Thyroid gland (tissue), 4 donors: ENCODE measurements at places on chromosomes 12 and 14.

DNA sequence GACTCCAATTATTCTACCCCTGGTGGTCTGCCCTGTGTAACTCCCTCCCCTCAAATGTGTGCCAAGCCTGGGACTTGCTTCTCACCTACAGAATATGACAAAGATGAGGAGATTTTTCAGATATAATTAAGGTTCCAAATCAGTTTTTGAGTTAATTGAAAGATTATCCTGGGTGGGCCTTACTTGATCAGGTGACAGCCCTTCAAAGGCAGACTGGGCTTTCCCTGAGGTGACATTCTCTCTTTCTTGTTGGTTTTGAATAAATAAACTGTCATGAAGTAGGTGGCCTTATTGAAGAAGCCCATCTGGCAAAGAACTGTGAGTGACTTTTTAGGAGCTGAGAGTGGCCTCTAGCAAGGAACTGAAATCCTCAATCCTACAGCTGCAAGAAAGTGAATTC, 106.0 kb downstream of the BRMS1L start:
- H3K4me1 ChIP-seq = no peaks in the 10 kb centered on the region
- no peaks in the 10 kb centered on the region for H3K27me3 ChIP-seq
- no peak overlapping the region for H3K27ac ChIP-seq
- H3K4me3 ChIP-seq = no peak overlapping the region
- DNase-seq = no peak

- H3K27me3 ChIP-seq = no peaks in the 10 kb centered on the region
- no peaks in the 10 kb centered on the region for H3K36me3 ChIP-seq
- H3K4me1 ChIP-seq = peaks cover 16% of the 10 kb centered on the region
Measured at GRCh38 chr14:91349481-91350074, 68.0 kb downstream of the CCDC88C start.

DNA sequence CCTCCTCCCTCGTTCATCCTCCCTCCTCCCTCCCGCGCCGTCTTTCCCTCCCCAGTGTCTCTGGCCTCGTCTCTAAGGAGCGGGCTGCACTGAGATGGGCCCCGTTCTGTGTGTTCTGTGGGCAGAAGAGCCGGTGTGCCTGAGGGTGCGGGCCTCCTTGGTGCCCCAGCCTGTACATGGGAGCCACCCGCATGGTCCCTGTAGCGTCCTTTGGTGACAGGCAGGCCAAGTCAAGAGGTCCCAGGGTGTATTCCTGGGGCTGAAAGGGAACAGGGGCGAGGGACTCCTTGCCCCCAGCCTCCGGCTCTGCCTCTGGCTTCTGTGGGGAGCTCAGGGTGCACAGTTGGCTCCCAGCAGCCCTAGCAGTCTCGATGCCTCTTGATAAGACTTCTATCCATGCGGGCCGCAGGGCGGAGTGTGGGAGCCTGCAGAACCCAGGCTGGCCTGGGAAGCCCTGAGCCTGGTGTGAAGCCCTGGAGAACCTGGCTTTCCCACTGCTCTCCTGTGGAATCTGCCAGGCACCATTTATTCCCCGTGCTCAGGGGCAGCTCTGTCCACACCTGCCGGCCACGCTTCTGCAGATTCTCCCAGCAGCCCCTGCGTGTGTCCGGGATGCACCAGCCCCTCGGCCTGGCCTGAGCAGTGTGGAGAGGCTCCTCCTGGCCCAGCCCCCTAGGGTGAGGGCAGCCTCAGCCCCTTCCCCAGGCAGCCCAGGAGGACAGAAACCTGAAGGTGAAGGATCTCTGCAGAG, 181.3 kb downstream of the KIF26A start:
- H3K27me3 ChIP-seq = no peaks in the 10 kb centered on the region
- no peaks in the 10 kb centered on the region for H3K4me1 ChIP-seq
- H3K4me3 ChIP-seq = no peak overlapping the region

DNA sequence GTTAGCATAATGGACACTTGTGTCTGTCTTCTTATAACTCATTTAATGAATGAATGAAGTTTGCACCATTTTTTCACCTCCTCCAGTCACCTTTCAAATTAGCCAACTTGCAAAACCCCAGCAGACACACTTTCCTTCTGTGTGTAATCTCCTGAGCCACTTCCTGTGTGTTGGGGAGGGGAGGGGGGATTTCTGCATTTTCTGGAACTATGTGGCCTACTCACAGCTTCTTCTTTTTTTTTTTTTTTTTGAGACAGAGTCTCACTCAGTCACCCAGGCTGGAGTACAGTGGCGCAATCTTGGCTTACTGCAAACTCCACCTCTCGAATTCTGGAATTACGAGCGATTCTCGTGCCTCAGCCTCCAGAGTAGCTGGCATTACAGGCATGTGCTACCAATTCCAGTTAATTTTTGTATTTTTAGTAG, 4.1 kb upstream of the SERPINA1 start:
- peaks cover 14% of the 10 kb centered on the region for H3K4me1 ChIP-seq
- no peak for DNase-seq
- no peak overlapping the region for H3K4me3 ChIP-seq
- no peak overlapping the region for H3K27ac ChIP-seq

DNA sequence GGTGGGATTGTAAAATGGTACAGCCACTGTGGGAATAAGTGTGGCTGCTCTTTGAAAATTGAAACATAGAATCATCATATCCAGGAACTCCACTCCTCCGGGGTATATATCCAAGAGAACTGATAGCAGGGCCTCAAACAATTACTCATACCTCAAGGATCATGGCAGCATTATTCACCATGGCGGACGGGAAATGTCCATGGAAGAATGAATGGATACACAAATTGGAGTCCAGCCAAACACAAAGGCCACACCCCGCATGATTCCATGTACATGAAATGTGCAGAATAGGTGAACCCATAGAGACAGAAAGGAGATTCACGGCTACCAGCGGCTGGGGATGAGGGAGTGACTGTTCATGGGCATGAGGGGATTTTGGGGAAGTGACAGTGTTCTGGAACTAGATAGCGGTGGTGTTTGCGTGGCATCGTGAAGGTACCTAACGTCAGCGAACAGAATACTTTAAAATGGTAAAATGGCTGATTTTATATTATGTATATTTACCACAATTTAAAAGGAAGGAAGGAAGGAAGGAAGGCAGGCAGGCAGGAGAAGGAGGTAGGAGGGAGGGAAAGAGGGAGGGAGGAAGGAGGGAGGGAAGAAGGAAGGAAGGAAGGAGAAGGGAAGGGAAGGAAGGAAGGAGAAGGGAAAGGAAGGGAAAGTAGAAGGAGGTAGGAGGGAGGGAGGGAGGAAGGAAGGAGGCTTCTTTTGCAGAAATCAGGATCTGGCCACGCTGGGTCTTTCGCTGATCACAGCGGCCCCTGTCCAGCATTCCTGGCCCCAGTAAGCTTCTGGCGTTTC, 14.1 kb upstream of the NCOR2 start:
- H3K4me1 ChIP-seq = peaks cover 12% of the 10 kb centered on the region
- H3K4me3 ChIP-seq = no peak overlapping the region
- H3K36me3 ChIP-seq = no peaks in the 10 kb centered on the region
- DNase-seq = no peak

GRCh38 chr12:57218030-57218853, 1.6 kb downstream of the NXPH4 start:
- H3K27me3 ChIP-seq = peaks cover 25% of the 10 kb centered on the region
- H3K27ac ChIP-seq = no peak overlapping the region
- peaks cover 30% of the 10 kb centered on the region for H3K4me1 ChIP-seq
- H3K36me3 ChIP-seq = no peaks in the 10 kb centered on the region
